ENCODE measurements at places on chromosomes 7 and 10.

- DNase-seq = no peak
Measured at GRCh38 chr7:119196183-119196582, 971.7 kb downstream of the ANKRD7 start.

DNA sequence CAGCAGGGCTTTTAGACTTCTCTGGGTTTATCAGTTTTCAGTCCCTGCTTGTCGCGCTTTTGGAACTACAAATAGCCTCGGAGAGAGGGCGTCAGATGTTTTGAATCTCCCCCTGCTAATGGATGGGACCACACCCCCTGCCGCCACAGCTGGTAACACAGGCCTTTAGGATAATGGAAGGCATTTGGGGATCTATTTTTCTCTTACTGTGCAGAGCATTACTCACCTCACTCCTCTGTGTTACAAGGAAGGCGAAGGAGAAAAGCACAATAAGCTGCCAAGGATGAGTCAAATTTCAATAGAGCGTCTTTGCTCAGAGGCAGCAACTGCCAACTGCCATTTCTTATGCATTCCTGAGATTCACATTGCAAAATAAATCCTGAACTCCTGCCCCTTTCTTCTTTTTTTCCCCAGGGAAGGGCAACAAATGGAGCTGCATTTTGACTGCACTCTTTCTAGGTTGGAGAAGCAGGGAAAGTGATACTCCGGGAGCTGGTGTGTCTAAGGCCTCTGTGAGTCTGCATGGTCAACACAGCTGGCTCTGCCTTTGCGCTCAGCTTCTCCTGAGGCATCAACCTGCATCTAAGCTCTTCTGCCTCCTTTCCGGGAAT is 31.5 kb upstream of the SMNDC1 start:
- DNase-seq = peak; percentile 46

DNA sequence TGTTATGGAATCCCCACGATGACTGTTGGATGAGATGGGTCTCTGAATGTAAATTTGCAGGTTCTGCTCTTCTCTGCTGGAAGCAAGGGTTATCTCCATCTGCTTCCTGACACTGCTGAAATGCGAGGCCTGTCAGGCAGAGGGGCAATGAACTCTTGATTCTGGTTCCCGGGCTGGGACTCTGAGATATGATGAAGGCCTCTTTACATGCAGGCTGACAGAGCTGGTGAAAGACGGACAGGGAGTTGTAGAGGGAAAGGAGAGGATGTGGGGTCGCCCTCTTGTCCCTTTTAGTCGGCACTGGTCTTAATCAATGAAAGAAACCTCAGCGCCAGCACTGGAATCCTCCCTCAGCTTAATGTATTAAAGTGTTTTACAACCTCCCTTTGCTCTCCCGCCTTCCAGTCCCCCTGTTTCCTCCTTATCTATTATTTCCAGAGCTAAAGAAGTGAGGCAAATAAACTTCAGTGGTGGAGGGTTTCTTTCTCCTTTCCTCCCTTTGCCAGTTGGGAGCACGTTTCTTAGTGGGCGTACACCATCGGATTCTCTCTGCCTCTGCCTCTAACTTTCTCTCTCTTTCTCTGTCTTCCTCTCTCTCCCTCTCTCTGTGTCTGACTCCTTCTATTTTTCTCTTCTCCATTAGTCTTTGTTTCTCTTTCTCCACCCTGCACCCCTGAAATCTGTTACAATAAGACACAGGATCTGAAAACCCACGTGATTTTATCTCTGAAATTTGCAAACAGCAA is 145.6 kb downstream of the BAMBI start:
- DNase-seq = no peak

DNA sequence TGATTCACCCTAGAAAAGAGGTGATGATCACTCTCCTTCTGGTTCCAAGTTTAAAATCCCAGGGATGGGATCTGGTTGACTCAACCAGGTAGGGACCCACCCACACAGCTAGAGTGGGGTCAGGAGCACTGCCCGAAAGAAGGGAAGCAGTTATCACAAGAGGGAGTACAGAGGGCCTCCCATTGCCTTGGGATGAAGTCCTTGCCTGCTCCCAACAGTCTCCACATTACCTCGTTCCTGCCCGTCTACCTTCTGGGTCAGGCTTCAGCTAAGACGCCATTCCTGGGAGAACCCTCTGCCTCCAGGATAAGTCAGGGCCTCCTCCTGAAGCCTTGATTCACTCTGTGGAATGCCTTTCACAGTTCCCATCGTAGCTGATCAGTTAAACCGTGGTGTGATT is 23.8 kb downstream of the ZMIZ2 start:
- no peak for DNase-seq

DNA sequence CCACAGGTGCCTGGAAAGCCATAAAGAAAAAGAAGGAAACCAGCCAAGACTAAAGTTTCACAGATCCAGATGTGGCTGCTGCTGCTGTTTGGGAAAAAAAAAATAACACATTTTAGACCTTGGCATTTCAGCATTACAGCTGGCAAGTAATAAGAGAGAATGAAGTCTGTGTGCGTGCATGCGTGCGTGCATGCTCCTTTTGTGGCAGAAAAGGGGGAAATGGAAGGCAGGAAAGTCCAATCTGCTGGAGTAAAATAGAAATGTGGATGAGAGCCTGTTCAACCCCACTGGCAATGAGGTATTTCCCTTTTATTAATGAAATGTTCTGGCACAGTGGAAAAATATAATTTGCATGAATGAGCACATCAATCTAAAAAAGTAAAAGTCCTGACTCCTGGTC is 137.0 kb upstream of the SEMA3A start:
- DNase-seq = no peak

GRCh38 chr7:90817151-90817550 is 221.0 kb downstream of the CDK14 start:
- DNase-seq = no peak

DNA sequence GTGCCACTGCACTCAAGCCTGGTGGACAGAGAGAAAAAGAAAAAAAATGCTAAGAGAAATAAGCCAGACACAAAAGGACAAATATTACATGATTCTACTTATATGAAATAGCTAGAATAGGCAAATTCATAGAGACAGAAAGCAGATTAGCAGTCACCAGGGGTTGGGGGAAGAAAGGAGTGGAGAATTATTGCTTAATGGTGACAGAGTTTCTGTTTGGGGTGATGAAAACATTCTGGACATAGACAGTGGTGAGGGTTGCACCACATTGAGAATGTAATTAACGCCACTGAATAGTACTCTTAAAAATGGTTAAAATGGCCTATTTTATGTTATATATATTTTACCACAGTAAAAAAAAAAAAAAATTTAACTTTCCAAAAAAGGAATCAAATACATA is 6.4 kb upstream of the NT5C2 start:
- DNase-seq = no peak

DNA sequence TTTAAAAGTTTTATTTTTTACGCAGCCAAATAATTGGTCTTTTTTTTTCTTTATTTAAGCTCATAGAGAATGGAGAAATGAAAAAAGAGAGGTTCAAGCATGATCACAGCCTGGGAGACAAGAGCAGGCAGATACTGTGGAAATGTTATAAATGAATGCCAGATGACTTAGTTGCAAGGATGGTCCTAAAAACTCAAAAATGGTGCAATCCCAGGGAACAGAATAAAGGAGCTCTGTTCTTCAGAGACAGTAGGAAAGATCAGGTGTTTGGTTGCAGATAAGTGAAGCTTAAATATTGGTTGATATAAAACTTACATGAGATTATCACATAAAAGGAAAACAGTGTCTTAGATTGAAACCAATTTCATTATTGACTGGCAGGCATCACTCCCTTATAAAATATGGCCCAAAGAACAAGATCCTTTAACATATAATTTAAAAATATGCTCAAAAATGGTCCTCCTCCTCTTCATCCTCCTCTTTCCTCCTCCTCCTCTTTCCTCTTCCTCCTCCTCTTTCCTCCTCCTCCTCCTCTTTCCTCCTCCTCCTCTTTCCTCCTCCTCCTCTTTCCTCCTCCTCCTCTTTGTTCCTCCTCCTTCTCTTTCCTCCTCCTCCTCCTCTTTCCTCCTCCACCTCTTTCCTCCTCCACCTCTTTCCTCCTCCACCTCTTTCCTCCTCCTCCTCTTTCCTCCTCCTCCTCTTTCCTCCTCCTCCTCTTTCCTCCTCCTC is 18.6 kb downstream of the GNAT3 start:
- no peak for DNase-seq

- peak; percentile 84 for DNase-seq
Measured at GRCh38 chr7:768881-769504, 41.9 kb upstream of the PRKAR1B start.

- no peak for DNase-seq
Measured at GRCh38 chr7:20708896-20709295, 77.8 kb downstream of the SP8 start.

GRCh38 chr7:158829021-158829341 is 328 bp downstream of the ESYT2 start:
- DNase-seq = peak; percentile 58

- no peak for DNase-seq
Measured at GRCh38 chr10:71978476-71978875, 14.3 kb downstream of the CHST3 start.

GRCh38 chr7:77244222-77244934 is 44.8 kb upstream of the FGL2 start:
- DNase-seq = no peak

DNA sequence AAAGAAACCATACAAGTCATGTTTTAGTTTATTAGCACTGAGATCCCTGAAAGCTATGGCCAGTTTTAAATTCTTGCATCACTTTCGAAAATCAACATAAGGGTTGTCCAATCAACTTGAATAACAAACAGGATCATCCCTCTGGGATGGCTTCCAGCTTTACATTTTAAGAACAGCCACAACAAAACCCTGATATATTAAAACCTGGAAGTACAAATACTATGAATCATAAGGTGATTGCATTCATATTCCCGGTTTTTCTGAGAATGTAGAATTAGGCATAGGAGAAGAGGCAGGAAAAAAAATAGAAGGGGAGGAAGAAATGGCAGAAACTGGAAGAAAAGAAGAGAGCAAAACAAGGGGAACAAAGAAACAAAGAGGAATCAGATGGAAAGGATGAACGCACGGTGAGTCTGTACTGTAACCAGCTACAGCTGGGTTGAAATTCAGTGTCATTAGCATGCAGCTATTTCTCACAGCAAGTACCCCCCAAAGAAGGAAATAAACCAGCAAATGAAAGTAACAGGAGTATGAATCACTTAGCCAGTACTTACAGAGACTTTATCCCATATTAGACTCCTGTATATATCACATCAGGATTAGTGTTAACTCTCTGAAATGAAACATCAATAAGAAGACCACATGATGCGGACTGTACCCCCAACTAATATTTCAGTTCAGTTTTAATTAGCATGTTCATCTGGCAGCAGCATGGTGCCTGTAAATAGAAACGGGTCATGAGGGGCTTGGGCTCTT is 301.3 kb downstream of the RNLS start:
- DNase-seq = no peak

GRCh38 chr10:24396396-24396795 is 187.5 kb downstream of the KIAA1217 start:
- no peak for DNase-seq

GRCh38 chr10:7435674-7436073 is 24.8 kb upstream of the SFMBT2 start:
- no peak for DNase-seq

DNA sequence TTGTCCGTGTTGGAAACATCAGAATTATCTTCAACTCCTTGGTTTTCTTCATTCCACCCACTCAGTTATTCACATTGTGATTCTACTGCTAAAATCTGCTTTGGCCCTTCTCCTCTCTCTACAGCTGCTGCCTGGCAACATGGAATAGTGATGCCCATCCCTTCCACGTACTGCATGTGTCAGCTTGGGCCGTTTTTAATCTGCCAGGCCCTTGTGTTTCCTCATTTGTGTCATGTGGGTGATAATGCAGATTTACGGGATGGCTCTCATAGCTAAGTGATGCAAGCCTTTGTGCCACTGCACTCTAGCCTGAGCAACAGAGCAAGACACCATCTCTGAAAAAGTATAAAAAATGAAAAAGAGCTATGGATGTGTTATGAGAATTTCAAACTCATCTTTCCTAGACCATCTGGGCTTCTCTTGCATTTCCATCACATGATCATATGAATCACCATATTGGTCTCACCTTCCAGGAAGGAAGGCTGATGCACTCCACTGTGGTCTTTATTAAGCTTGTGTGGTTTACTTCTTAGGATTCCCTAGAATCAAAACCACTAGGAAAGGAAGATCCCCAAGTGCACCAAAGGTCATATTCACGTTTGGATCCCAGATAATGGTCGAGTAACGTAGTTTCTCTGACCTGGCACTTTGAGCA is 20.6 kb upstream of the CELF2 start:
- no peak for DNase-seq

Data from cerebellar cortex (tissue), 1 donor.